ENCODE measurements at places on chromosomes 6 and 20. TPM values are rescaled to one million over a fixed set of nuclear protein-coding genes. Genes with fewer than 3 reads are reported as not detected.

Gene OR2H1
- total RNA-seq, result not detected

DNA sequence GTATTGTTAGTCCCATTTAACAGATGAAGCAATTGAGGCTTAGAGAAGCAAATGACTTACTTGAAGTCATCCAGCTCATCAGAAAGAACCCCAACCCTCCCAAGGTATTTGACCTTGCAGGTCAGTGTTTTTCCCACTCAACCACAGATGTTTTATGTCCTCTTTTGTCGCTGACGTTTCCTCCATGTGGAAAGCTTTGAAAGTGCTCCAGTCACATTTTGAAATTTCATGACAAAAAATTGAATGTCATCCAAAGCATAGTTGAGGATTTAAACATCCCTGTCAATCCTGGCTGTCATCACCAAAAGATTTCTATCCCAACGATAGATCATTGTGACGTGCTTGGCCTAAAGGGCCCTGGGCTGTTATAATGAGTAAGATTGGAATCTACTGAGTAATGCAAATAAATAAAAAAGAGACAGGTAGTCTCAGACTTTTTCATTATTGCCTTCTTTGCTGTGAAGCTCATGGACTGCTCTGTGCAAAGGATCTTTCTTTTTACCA lies 102.7 kb downstream of the TSHZ2 start:
- H3K4me3 ChIP-seq, result no peak overlapping the region
- no peak for DNase-seq
- H3K4me1 ChIP-seq, result no peaks in the 10 kb centered on the region
- H3K27ac ChIP-seq, result no peak overlapping the region

DNA sequence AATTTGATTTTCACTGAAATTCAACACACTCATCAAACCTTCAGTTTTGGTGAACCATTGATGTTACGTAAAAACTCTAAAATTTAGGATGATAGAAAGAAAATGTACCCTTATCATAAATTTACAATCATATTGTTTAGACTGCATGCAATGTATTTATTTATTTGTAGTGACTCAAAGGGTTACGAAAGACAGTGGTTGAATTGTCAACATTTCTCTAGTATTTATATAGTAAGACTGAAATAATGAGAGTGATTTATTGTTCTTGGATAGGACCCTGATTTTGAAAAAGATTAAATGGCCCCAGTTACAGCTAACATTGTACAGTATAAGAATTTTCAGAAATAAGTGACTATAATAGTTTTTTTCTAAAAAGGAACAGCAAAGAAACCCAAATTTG lies 591.5 kb downstream of the RFPL4B start:
- no peaks in the 10 kb centered on the region for H3K27me3 ChIP-seq
- H3K4me1 ChIP-seq, result no peaks in the 10 kb centered on the region
- no peak overlapping the region for H3K27ac ChIP-seq
- no peak overlapping the region for H3K4me3 ChIP-seq

DNA sequence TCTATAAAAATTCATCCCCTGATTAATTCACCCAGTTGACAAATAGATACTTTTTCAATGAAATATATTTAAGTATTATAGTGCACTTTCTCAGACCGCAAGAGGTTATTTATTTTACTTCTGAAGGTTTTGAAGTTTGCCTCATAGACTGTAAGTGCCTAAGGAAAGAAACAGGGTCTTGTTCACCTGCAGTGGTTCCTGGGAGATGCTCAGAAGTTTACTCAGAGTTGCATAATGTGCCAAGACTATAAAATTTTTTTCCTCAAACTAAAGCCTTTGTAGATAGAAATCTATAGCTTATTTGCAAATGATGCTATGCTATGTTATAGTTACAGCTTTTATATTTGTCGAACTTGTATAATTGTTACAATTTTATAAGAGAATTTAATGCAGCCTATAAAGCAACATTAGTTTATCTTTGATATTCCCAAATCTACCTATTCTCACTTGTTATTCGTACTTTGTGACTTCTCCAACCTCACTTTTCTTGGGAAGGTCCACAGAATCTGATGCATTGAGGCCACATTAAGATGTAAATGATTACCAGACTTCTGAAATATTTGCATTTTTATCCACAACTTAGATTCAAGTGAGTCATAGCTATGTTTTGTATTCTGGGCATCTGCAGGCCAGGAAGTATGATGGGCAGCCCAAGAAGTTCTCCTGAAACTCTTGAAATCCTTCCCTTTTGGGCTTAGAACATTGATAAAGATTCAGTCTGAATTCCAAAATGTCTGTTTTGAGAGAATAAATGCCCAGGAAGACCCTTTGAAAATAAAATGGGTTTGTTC lies 35.7 kb downstream of the KCNQ5 start:
- no peaks in the 10 kb centered on the region for H3K36me3 ChIP-seq
- peaks cover 1% of the 10 kb centered on the region for H3K4me1 ChIP-seq
- H3K27ac ChIP-seq, result no peak overlapping the region

- DNase-seq, result no peak
- H3K36me3 ChIP-seq, result no peaks in the 10 kb centered on the region
- peaks cover 21% of the 10 kb centered on the region for H3K4me1 ChIP-seq
- no peaks in the 10 kb centered on the region for H3K27me3 ChIP-seq
- H3K27ac ChIP-seq, result no peak overlapping the region
- no peak overlapping the region for H3K4me3 ChIP-seq
Observed at GRCh38 chr6:165845493-165845892, 182.5 kb upstream of the PDE10A start.

DNA sequence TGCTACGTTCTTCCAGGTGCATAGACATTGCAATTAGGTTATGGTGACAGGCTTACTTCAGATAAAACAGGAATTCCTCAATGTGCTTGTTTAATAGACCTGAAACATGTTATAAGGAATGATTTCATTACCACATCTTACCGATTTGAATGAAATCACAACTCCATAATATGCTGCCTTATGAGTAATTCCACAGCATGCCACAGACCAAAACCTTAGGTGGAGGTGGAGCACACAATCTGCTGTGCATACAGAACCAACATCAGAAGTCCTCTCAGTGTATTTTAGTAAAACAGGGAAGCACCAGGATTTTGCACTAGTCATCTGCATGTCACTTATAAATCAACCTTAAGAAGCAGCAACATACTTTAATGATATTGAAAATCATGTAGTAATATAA lies 148.9 kb upstream of the TSHZ2 start:
- no peak for DNase-seq
- no peak overlapping the region for H3K4me3 ChIP-seq
- no peaks in the 10 kb centered on the region for H3K4me1 ChIP-seq
- no peaks in the 10 kb centered on the region for H3K27me3 ChIP-seq
- H3K36me3 ChIP-seq, result no peaks in the 10 kb centered on the region

DNA sequence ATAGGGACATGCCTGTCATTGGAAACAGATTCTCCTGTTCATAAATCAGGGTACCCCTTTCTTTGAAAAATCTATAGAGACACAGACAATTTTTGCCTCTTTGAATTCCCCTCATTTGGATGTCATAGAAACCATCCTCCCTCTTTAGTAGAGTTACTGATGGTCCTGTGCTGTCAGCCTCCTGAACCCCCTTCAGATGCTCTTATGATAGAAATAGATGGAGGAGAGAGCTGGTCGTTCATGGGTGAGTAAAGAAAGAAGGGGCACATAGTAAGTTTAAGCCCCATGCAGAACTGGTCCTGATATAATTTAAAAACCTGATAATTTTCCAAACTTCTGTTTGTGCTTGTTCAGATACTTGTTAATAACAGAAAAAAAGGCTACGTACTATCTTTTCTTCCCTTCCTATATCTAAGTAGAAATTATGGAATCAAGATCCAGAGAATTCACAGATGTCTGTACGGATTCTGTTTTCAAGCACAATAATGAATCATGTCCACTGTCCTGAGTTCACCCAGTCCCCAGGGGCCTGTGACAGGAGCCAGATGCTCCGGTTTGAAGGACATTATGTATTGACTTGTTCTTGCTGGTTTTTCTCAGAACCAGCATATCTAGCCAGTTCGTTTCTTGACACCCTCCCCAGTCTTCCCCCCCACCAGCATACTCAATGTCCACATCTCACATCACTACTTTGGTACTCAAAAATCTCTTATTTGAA lies 78.1 kb downstream of the NCOA7 start:
- H3K4me1 ChIP-seq, result peaks cover 9% of the 10 kb centered on the region
- no peaks in the 10 kb centered on the region for H3K36me3 ChIP-seq
- no peak for DNase-seq
- H3K4me3 ChIP-seq, result no peak overlapping the region
- H3K27ac ChIP-seq, result no peak overlapping the region

DNA sequence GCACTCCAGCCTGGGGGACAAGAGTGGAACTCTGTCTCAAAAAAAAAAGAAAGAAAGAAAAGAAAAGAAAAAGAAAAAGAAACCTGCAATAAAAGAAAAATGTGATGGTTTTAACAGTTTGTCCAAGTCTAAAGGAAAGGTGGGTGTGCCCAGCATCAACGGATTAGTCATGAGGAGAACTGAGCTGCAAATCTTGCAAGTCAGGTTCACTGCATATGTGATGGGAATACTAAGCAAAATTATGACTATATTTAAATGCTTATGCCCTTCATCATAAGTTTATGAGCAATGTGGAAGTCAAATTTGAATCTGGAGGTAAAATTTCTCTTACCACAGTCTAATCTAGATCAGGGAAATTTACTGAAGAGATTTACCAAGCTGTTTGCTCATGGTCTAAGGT lies 13.1 kb upstream of the CDK19 start:
- no peaks in the 10 kb centered on the region for H3K27me3 ChIP-seq
- H3K4me1 ChIP-seq, result no peaks in the 10 kb centered on the region
- H3K36me3 ChIP-seq, result no peaks in the 10 kb centered on the region
- DNase-seq, result no peak
- H3K4me3 ChIP-seq, result no peak overlapping the region
- no peak overlapping the region for H3K27ac ChIP-seq

DNA sequence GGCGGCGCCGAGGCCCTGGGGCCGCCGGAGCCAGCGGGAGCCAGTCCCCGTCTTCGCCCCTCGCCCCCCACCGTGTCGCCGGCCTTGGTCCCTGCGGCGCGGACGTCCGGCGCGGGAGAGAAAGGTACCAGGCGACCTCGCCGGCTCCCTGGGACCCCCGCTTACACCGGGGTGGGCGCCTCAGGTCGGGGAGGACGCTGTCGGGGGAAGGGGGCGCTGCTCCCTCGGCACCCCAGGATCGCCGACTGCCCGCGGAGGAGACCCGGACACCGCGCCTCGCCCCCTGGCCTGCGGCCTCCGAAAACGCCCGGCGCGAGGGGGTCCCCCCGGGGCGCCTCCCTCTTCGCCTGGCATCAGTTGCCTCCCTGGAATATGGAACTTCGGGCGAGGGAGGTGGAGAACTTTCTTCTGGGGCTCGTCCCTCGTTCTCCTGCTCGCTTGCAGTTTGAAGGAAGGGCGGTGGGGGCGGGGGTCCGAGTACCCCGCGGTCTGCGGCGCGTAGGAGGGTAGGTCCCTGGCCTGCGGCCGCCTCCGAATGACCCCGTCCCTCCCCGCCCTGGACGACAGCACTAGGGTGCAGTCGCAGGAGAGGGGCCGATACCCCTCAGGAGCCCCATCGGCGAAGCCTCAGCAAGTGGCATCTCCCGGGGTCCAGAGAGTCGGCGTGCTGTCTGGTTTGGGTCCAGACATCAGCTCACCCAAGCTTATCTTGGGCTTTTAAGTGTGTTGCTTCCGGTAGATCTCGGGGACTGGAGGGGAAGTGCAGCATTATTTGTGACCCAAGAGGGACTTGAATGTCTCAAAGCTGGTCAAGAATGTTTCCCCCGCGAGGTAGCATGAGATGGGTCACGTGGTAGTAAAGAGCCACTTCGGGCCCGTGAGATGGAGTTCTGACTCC lies 549 bp downstream of the ANKRD6 start:
- no peak overlapping the region for H3K27ac ChIP-seq
- peaks cover 4% of the 10 kb centered on the region for H3K27me3 ChIP-seq
- H3K4me3 ChIP-seq, result peak overlapping the region; percentile 48
- no peak for DNase-seq
- H3K4me1 ChIP-seq, result 0 out of 2 replicates have a peak, but pooled peaks cover 3% of the 10 kb centered on the region

All from Panc1 (cell line).